ENCODE measurements at places on chromosomes 16 and 17.
A peak's percentile ranks its signal among the peaks of the same experiment; 100 is the strongest.

GRCh38 chr17:63476854-63477479 lies at the start of gene ACE:
TSS of gene ACE (plus strand) at chr17:63477061. CDS start at chr17:63477095, 34 bp downstream.
- peak; percentile 44 for DNase-seq

- DNase-seq, result no peak
Observed at GRCh38 chr17:77424585-77425344, 284.0 kb downstream of the SEC14L1 start.

DNA sequence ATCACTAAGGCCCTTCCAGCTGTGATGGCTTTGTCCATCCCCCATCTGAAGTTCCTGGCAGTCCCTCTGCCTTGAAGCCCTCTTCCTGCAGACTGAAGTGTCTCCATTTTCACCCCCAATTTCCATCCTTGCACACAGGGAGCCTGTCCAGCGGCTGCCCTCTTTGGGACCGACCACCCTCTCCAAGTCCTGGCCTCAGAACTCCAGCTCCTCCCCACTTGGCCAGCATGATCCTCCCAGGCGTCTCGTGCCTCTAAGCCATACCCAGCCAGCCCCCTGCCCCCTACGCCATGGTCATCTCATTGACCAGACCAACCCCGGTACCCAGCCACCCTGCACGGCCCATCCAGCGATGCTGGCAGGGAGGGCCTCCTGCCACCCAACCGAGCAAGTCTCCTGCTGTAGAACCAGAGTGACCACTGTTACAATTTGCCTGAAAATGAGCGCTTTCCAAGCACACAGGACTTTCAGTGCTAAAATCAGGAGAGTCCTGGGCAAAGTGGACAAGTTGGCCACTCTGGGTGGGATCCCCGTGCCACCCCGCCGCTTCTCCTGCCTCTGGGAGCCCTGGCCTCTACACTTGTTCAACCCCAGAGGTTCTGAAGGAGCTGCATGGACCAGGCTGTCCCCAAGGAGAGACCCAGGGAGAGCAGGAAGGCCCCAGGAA lies 362.0 kb downstream of the SEC14L1 start:
- DNase-seq, result no peak

DNA sequence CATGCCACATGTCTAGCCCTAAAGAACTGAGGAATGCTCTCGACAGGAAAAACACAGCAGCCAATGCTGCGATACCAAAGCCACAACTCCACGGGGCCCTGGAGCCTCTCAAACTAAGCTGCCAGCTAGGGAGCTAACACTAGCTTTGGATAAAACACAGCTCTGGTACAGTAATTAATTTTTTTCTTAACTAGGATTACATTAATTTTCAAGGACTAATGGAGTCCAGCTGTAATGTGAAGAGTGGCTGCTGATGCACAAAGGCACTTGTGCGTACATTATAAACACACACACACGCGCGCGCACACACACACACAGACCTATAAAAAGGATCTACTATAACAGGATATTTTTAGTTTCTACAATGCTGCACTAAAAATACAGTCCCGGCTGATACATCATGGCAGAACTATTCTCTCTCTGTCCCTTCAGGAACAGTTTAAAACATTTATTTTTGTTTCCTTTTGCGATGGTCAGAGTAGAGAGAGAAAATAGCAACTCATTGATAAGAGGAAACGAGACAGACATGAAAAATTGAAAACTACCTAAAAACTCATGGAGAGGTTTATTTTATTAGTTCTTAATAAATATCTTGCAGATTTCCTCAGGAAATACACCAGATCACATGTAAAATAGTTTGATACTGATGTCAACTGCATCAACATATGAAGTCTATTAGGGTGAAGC lies 88.5 kb downstream of the SMG6 start:
- DNase-seq, result no peak

GRCh38 chr16:67842509-67843342 lies 606 bp downstream of the THAP11 start:
- DNase-seq, result peak; percentile 52

DNA sequence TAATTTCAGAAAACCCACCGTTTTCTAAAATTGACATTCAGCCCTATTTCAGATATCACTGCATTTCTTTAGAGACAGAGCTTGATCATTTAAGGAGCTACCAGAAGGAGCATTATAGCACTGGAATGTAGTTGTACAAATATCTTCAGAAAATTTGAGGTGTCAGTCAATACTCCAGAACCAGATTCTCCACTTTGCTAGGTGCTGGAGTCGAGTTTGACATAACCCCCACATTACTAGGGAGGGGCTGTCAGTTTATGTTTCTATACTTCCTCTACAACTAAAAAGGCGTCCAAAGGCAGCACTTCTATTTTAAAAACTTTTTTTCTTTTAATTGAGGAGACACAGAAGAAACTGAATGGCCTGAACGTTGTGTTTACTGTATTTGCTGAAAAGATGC lies 892 bp upstream of the KIAA0513 start:
- no peak for DNase-seq

- no peak for DNase-seq
Observed at GRCh38 chr16:11212798-11213196, 43.2 kb downstream of the SOCS1 start.

GRCh38 chr16:19309178-19309577 lies 23.6 kb downstream of the CLEC19A start:
- no peak for DNase-seq

GRCh38 chr16:84247844-84248243 lies 8.0 kb upstream of the KCNG4 start:
- no peak for DNase-seq

- DNase-seq, result no peak
Observed at GRCh38 chr17:9174312-9174711, 153.0 kb downstream of the NTN1 start.

- no peak for DNase-seq
Observed at GRCh38 chr17:47192554-47192953, 3.5 kb upstream of the CDC27 start.

DNA sequence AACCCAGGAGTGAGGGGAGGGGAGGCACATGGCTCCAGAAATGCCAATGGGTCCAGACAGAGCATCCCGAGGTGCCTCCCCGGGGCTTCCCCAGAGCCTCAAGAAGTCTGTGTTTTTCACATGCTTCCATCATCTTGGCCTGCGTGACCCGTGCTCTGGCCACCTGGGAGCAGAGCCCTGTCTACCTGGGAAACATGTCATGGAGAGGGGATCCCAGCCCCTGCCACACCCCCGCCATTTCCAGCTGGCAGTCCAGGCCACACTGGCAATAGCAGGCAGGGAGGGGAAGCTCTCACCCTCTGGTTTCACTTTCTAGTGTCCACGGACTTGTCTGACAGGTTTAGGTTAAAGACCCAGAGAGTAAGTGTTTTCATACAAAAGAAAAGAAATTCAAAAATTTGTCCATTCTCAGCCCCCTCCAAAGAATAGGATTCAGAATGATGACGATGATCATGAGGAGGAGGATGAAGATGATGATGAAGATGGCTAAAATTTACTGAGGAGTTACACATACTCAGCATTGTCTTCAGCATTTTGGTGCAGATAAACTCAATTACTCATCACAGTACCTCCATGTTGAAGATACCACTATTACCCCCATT lies 9.0 kb downstream of the SMIM5 start:
- DNase-seq, result no peak

Measured in progenitor cell of endocrine pancreas (in vitro differentiated cells).